ENCODE measurements at places on chromosomes 1 and 21.
A peak's percentile ranks its signal among the peaks of the same experiment; 100 is the strongest.

- DNase-seq = no peak
Measured at GRCh38 chr1:2415801-2416208, 3.4 kb upstream of the PEX10 start.

DNA sequence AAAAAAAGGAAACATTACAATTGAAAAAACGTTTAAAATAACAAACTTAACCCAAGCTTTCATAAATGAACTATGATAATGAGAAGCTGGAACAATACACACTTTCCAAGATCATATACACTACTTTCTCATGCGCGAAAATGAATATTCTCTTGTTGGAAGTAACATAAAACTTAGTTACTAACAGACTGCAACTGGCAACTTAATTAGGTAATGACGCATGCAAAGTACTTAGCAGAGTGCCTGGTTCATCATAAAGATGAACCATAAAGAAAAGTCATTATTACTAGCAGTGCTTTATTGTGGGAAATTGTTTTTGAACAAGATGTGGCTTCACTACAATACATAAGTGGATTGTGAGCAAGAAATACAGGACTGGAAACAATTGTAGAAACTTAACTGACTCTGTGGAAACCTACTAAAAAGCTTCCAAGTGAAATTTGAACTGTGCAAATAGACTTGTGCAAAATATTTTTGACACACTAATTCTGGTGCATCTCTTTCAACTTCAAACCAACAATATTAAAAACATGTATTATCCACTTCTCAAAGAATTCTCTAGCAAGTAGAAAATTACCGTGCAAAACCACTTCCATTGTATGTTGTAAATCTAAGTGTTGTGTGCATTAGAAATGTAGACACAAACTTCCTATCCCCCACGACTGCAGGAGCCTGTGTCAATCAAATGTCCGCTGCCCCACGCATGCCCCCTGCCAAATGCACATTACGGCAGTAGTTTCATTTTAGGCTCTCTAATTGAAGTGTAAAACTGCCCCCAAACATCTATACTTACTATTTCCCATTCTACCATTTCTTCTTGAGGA lies 2.0 kb downstream of the ARHGAP29 start:
- no peak for DNase-seq

- no peak for DNase-seq
Measured at GRCh38 chr1:208157769-208158168, 86.4 kb downstream of the PLXNA2 start.

DNA sequence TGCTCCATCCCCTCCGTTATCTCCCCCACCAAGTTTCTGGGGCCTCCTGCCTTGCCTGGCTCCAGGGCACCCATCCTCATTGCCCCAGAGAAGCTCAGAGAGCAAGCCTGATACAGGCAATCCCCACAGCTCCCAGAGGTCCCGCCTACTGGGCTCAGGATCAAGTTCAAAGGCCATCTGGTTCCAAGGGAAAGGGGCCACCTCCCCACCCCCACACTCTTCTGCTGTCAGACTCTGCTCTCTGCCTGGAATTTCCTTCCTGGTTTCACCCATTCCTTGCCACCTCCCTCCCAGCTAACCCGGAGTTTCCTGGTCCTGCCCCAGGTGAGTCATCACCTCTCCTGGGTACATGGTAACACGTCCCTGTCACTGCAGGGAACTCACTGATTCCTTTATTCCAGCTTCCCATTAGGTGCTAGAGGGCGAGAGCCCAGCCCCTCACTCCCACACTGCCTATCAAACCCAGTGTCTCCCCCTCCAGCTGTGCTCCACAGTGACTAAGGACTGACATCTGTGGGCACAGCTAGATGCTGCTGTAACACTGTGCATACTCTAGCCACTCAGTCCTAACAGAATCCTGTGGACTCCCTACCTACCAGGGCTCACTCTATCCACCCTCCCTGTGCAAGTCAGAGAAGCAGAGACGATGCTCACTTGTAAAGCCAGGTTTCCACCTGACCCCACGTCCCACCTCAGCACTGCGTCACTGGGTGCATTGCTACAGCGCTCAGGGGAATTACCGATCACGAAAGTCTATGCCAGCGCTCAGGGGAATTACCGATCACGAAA lies 21.8 kb downstream of the RSPH1 start:
- peak; percentile 56 for DNase-seq

DNA sequence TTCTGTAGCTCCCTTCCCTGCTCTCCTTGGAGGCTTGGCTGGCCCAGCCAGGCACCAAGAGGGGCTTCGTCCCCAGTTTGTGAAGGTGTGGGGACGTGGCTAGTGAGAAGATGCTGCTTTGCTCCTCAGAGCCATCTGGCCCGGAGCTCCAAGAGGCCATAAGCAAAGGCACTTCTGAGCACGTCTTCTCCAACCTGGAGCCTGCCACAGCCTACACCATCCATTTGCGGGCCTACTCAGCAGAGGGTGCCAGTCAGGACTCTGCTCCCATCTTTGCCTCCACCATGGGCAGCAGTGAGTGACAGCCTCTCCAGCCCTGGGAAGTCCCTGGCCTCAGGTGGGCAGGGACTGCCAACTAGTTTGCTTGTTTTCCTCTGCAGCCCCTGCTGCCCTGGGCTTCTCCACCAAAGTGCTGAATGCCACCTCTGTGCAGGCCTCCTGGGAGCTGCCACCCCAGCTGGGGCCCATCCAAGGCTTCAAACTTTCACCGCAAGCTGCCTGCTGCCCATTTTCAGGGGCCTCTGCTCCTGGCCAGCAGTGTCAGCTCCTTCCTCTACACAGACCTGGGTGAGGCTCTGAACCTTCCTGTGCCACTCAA lies 25.9 kb downstream of the SLC27A3 start:
- no peak for DNase-seq

DNA sequence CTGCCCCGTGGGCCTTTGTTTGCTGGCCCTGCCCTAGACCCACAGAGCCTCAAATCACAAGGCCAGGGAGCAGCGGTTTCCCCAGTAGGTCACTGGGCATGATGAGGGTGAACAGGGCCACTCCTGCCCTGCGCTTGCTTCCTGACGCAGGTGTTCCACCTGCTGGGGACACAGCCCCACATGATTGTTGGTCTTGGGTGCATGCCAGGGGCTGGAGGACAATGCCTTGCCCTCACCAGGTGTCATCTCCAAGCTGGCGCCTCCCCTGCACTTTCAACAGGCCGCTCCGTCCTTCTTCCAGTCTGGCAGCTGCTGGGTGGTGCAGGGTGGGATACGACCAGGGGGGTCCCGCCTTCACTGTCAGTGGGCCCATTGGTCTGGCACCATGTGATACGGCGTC lies 24.3 kb downstream of the IL10RB start:
- DNase-seq = no peak

GRCh38 chr1:211521102-211521815 lies 29.3 kb upstream of the RD3 start:
- DNase-seq = no peak

DNA sequence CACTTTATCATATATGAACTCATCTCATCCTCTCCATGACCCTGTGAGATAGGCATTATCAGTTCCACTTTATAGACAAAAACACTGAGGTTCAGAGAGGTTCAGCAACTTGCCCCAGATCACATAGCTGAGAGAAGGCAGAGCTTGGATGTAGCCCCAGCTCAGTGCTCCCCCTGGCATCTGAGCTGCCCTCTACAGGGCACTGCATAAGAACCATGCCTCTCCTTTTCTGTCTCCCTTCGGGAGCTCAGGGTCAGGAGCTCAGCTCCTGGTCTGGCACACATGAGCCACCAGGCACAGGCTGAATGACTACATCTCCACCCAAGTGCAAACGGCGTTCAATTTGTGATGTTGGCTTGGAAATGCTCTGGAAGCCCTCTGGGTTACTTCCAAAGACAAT lies 16.9 kb downstream of the RAB7B start:
- DNase-seq = no peak

- DNase-seq = no peak
Measured at GRCh38 chr1:23664837-23665795, 26.5 kb upstream of the RPL11 start.

- DNase-seq = no peak
Measured at GRCh38 chr1:212271823-212272485, 13.3 kb upstream of the PPP2R5A start.

GRCh38 chr1:101276818-101277217 lies 40.0 kb downstream of the S1PR1 start:
- DNase-seq = no peak

GRCh38 chr1:194369622-194370021 lies 1183.2 kb upstream of the B3GALT2 start:
- DNase-seq = no peak

DNA sequence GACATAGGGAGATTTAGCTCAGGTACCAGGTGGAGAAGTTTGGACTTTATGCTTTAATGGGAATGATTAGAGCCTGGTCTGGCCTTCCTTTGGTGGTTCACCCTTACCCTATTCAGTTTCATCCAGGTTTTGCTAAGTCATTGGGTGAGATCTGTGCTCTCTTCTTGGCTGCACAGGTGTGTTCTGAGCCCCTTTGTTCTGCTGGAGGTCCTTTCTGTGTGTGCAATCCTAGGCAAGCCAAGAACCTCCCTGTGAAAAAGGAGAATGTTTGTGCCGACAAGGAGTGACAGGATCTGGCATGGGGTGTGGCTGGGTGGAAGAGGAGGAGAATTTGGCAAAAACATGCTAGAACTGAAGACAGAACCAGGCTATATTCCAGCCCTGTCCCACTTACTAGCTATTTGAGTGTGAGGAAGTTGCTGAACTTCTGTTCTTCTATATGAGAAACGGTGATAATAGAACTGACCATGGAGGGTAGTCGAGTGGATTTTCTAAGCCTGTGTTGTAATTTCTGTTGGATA lies 4.6 kb downstream of the GSTM5 start:
- no peak for DNase-seq

- DNase-seq = no peak
Measured at GRCh38 chr1:226874579-226875425, 4.4 kb downstream of the PSEN2 start.

- DNase-seq = no peak
Measured at GRCh38 chr1:145750426-145750825, 31.1 kb downstream of the CD160 start.

DNA sequence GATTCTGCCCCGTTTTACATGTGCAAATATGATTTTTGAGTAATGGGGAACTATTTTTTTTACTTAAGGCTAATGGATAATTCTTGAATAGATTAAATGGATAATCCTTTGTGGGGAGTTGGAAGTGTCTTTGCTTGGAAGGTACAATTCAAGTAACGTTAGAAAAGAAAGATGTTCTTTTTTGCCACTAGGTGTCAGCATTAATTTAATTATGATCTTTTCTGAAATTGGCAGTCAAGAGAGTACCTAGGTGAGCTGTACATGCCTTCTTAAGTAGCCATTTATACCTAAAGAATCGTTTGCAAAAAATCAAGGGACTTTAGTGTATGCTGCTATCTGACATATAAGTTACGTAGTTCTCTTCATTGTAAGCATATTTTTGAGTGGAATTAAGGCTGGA lies 2.2 kb downstream of the FBXO28 start:
- DNase-seq = no peak

GRCh38 chr1:45654540-45655280 lies 30.9 kb upstream of the CCDC17 start:
- no peak for DNase-seq

GRCh38 chr1:182527680-182528079 lies 61.4 kb downstream of the RNASEL start:
- no peak for DNase-seq

Measured in osteocyte (in vitro differentiated cells).